Esophagus mucosa (tissue), 1 donor: ENCODE measurements at places on chromosomes 5 and 9. TPM values are rescaled to one million over a fixed set of nuclear protein-coding genes. Genes with fewer than 3 reads are reported as not detected.

Gene IGFBPL1
- total RNA-seq = not detected

GRCh38 chr5:66828548-66829357, 232.6 kb downstream of the MAST4 start:
- peak; percentile 92 for ATAC-seq

Gene SUSD1
- 4.9 TPM for total RNA-seq

GRCh38 chr5:96091874-96092273, 130.2 kb upstream of the ELL2 start:
- peak; percentile 19 for ATAC-seq

GRCh38 chr9:88184976-88185375, 46.7 kb upstream of the SPATA31C2 start:
- no peak for ATAC-seq

GRCh38 chr9:133862585-133863256, 124.6 kb upstream of the SARDH start:
- ATAC-seq = no peak

DNA sequence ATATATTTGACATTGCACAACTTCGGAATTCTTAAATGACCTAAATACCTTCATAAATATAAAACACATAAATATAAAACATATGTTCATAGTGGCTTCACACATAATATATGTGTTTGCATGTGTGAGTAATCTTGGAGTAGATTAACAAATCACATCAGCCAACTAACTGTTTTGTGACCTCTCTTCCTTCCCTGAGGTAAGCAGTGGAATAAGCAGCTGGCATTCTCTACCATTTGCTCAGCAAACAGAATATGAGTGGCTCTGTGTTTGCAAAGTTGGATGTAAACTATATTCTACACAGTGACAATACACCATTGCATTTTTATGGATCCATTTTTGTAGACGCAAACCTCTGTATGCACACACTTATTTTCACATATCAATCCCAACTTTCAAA, 189.9 kb downstream of the ACER2 start:
- no peak for ATAC-seq

DNA sequence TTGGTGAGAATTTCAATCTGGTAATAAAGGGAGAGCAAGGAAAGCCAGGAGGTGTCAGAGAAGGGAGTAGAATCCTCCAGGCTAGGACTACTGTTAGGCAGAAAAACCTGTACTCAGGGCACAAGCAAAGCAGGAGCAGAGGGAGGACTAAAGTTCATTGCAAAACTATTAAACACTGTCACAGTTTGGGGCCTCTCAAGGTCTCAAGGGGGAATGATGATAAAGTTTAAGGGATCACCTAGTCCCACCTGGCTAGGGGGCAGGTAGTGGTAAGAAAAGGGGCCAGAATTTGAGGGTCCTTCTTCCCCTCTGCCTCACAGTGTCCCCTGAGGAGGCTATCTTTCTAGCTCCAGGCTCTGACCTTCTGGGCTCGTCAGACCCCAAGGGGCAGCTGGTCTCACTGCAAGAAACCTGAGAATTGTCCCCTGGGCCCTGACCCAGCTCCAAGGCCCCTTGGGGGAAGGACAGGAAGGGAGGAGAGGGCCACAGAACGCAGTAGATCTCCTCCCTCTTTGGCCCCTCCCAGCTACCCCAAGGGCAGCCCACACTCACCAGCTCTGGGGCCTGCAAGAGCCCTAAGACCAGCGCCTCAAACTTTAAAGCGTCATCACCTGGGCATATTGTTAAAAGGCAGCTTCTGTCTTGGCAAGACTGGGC, 974 bp downstream of the CCDC69 start:
- ATAC-seq = peak; percentile 72

DNA sequence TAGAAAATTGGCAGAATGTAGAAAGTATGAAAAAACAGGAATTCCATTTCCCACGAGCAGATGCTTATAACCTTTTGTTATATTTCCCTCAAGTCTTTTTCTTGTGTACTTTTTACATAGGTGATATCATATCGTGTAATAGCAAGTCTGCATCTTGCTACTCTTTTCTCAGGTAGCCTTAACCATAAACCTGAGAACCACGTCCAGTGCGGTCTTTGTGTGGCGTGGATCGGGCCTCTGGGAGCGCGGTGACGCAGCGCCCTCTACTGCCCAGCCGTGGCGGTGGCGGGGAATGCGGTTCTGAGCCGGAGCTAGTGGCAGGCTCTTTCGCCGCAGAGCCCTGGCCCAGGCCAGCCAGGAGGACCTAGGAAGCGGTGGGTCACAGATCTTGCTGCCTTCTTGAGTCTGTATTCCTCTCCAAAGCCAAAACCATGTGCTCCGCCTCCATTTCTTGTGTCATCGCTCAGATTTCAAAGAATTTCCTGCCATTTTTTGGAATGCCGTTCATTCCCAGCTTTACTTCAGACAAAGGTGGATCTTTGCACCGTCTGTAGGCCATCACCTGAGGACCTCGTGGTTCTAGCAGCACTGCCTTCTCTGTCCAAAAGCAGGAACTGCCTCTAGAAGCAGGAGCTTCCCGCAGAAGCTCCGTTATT, 71.9 kb downstream of the MVB12B start:
- ATAC-seq = peak; percentile 83

Gene OXCT1
- 27.0 TPM for total RNA-seq

DNA sequence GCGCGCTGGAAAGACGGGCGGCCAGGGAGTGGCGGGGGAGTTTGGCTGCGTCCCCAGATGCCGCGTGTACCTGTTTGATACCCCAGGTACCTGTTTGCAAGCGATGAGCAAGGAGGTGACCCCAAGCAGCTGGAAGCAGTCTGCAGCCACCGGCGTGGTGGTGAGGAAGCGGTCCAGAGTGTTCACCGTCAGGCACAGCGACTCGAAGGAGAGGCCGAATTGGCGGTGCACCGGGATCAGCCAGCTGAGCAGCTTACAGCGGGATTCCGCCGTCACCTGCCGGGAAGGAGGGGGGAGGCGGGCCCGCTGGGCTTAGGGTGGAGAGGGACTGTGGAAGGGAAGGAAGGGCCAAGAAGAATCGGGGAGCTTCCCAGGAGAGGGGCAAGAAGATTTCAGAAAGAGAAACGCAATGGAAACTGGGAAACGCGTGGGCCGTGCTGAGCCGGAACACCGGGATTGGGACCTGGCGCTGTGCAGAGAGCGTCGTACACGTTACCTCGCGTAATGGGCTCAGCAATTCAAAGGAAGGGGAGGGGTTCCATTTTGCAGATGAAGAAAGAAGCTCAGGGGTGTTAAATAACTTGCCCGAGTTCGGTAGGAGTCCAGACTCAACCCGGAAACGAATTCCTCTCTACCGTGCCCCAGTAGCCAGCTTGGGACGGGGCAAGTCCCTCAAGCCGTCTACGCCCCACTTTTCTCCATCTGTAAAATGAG, 980 bp downstream of the CCNO start:
- peak; percentile 42 for ATAC-seq

GRCh38 chr5:76514713-76515112, 108.5 kb downstream of the F2RL2 start:
- no peak for ATAC-seq
